ENCODE measurements at places on chromosomes 7 and 10. TPM values are rescaled to one million over a fixed set of nuclear protein-coding genes. Genes with fewer than 3 reads are reported as not detected.

- no peak for DNase-seq
Measured at GRCh38 chr7:47783456-47784223, 164.6 kb downstream of the PKD1L1 start.

GRCh38 chr10:121444520-121445165, 153.6 kb downstream of the FGFR2 start:
- DNase-seq = no peak

AMPH gene
- total RNA-seq = 2.6 TPM

IRF5 gene
- 2.2 TPM for total RNA-seq

DNA sequence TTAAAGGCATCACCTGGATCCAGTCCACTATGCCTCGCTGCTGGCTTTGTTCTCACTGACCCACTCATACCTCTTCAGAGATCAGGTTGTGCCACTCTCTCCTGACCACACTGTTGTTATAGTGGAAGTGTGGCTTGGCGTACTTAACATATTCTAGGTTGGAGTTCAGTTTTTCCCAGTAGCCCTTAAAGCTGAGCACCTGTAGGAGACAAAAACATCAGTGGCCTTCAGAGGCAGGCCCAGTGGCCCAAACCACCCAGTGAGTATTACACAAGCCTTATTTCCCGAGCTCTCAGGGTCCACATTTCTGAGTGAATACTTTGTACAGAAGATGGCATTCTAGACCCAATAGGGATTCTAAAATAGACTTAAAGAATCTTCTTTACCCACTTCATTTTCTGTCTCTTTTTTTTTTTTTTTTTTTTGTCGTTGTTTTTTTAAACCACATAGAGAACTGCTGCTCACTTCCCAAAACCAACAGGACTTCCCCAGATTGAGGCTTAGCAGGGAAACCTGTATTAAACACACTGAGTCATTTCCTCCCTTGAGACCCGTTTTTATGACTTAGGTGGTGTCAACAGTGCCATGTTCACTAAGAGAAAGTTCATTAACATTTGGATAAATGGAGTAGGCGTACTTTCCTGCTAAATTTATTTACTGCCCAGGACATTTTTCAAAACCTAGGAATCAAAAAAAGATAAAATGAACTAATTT, 85.8 kb downstream of the GSAP start:
- DNase-seq = no peak

TOMM7 gene
- total RNA-seq = 563 TPM

DNA sequence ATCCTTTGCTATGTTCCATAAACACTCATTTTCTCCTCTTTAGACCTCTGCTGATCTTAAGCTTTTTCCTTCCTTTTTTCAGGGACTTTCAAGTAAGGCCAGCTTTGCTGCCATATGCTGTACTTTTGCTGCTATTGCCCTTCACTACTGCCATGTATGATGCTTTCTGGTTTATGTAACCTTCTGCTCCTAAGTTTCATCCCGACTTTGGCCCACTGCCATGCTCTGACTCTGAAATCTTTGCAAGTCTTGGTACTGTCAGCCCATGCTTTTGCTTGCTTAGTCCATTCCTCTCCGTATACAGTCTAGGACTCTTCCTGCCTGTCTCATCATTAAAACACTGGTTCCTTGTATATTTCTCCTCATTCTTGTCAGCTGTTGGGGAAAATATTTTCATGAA, 152.4 kb downstream of the RNF133 start:
- no peak for DNase-seq

DNA sequence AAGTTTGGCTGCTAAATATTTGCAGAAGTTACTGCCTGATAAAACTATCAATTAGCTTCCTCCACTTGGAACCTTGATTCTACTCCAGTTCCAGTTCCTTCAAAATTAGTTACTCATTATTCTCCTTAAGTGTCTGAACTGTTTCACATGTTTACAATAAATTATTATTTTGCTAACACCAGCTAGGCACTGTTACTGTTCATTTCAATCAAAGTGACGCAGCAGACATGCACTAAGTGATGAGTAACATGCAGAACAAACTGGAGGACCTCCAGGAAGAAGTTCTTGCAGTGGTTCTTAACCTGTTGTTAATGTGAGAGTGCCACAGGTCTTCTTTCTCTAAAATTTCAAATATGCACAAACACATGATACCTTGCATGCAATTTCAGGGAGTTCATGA, 491.8 kb upstream of the SEMA3A start:
- DNase-seq = no peak

ENTPD1 gene
- total RNA-seq = 7.7 TPM

DNA sequence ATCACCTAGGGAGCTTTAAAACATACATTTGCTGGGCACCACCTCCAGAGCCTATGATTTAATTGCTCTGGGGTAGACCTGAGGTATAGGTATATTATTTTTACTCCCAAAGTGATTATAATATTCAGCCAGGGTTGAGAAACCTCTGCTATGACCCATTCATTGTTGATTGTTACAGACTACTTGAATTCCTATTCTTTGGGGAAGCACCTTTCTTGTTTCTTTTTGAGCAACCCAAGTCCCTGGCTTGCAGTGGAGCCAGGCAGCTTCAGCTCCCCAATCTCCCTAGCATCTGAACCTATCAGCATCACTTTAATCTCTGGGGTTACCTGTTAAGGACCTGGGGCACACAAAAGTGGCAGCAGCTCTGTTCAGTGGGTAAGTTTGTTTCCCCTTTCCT, 8.6 kb downstream of the PRKG1 start:
- no peak for DNase-seq

FAM180A gene
- total RNA-seq = 19.7 TPM

TCAF1 gene
- total RNA-seq = 38.2 TPM

LGI1 gene
- total RNA-seq = not detected

CDH23 gene
- 4.5 TPM for total RNA-seq

GRCh38 chr7:137276189-137276588, 67.3 kb downstream of the PTN start:
- DNase-seq = no peak

DNA sequence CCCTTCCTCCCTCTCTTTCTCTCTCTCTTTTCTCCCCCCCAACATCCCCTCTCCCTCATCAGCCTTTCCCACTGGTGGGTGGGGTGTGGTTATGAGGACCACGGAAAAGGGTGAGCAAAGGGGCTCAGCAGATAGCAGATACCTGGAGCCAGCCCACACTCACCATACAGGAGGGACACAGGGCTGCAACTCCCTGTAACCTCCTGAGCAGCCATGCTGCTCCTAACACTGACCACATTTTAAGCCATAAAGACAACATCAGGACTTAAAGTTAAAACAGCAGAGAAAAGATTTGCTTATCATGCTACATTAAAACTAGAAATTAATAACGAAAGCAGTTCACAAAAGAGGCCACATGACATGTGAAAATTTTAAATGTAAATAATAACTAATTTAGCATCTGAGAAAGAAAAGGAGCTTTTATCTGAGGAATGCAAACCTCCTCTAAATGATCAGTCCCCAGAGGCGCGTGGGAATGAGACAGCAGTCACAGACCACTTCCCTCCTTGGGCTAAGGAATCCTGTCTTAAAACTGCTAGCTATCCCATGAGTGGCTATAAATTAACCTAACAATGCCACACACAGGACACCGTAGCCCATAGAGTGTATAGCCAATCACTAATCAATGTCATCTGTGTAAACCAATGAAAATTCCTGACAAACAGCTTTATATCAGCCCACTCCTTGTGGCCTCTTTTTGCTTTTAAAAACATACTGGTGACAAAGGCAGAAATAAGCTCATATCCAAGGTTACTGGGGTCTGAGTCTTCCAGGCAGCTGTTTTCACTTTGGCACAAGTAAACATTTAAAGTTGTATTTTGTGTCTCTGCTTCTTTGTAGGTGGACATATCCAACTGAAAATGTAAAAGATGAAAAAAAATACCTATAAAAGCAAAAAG, 33.3 kb downstream of the PKD1L1 start:
- DNase-seq = no peak

USP6NL gene
- 7.9 TPM for total RNA-seq

- DNase-seq = no peak
Measured at GRCh38 chr7:30068117-30068516, 39.9 kb downstream of the PLEKHA8 start.

DNA sequence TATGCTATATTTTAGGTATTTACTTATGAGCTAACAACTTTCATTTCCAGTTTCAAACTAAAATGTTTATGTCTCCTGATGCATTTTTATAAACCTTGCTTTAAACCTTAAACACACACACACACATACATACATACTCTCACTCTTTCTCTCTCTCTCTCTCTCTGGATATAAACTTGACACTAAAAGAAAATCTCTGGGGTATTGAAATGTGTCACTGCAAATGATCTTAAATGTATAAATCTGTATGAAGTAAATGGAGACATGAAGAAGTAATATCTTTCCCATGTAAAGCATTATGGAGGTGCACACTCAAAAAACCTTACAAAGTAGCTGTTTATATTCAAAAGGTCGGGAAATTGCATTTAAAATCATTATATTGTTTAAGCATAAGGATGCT, 37.0 kb downstream of the RELN start:
- DNase-seq = no peak

ZC3HAV1 gene
- total RNA-seq = 6.8 TPM

DNA sequence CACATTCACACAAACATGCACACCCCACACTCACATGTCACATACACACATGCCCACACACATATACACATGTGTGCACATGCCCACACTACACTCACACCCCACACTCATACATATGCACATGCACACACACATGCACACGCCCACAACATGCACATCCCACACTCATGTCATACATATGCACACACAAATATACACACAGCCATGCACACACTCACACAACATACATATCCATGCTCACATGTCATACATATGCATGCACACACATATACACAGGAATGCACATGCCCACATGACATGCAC, 219.8 kb downstream of the DNAJB6 start:
- no peak for DNase-seq

DNA sequence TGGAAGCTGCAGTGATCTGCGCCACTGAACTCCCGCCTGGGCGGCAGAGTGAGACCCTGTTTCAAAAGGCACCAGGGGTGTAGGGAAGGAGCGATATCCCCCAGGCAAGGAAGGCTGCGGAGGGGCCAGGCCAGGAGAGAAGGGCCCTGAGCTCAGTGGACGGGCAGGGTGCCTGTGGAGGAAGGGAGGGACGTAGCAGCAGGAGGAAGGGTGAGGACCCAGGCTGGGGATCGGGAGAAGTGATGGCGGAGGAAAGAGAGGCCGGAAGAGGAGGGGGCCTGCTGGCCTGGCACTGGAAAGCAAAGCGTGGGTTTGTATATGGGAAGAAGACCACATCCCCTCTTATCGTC, 45.6 kb downstream of the ALOX5 start:
- no peak for DNase-seq

HTR5A gene
- not detected for total RNA-seq

GRCh38 chr10:3159152-3159551, 13.4 kb downstream of the PITRM1 start:
- peak; percentile 40 for DNase-seq

All from left ventricle myocardium inferior (tissue), 1 donor.